Fibroblast of skin of right quadriceps (primary cell): ENCODE measurements at places on chromosomes 13 and 19.

DNA sequence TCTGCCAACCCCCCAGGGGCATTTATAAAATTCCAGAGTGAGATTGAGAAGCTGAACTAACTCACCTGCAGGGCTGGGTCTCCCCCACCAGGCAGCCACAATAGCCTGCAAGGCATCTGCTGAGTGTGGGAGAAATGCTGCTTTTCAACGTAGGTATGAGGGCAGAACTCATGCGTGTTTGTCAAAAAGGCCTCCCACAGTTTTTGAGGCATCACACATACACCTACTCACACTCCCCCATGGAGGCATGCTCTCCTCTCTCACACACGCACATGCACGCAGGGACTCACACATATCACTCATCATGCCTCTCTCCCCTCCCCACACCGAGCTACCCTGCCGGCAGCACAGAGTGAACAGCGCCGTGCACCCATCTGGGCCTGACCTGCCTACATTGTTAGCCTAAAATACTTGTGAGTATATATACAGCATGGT is 390.5 kb downstream of the FGF9 start:
- DNase-seq, result no peak

- no peak for DNase-seq
Observed at GRCh38 chr13:102152790-102153189, 249.1 kb downstream of the FGF14 start.

DNA sequence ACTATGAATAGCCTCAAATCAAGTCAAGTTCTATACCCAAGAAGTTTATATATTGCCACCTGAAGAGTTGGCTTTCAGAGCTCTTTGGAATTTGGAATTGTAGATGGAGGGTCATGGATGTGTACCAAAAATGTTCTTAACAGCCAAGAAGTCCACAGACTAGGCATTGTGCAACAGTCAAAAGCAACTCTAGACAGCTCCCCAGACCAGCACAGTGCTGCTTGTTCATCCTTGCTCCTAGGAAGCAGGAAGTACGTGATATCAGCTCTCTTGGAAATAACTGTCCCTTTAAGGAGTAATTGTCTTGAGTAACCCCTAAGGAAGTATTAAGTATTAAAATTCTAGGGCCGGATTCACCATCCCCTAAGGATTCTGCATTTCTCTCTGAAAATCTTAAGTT is 30.7 kb upstream of the IL17D start:
- DNase-seq, result no peak

- no peak for DNase-seq
Observed at GRCh38 chr13:91144054-91144453, 203.4 kb upstream of the MIR17HG start.

DNA sequence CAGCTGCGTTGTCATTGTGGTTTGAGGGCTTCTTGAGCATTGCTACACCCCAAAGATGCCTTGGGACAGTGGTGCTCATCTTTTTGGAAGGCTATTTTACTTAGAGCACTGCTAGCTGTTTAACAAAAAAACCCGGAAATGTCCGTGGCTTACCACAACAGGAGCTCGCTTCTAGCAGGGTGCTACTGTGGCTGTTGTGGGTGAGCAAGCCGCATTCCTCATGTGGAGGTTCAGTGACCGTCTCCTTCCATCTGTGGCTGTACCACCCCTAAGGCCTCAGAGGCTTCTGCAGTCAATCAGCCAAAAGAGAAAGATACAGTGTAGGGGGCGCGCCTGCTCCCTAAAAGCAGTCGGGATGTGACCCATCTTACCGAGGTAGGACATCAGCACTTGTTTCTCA is 1004.2 kb downstream of the UQCRFS1 start:
- no peak for DNase-seq

DNA sequence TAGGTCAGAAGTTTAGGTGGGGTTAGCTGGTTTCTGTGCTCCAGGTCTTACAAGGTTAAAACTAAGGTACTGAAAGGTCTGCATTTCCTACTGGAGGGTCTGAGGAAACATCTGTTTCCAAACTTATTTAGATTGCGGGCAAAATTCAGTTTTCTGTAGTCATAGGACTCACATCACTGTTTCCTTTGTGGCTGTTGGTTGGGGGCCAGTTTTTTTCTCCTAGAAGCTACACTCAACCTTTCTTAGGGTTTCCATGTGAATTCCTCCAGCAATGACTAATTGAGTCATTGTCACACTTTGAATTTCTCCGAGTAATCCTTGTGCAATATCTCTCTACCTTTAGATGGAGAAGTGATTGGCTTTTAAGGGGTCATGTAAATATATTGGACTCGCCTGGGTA is 773.4 kb upstream of the SLITRK1 start:
- DNase-seq, result peak; percentile 57

DNA sequence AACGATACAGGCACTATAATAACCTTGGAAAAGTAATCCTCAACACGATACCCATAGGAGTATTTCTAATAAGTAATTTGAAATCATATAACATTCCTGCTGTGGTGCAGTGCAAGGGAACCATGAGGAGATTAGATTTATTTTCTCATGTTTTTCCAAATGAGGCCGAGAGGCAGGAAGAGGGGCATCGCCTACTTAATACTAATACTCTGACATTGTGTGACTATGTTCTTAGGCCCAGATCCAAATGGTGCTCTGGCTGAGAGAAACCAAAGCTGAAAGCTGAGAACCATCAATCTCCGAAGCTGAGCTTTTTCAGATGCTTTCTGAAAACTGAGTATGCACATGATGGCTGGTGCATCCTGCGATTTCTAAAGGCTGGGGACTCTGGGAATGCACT is 248.0 kb upstream of the MAB21L1 start:
- peak; percentile 39 for DNase-seq

DNA sequence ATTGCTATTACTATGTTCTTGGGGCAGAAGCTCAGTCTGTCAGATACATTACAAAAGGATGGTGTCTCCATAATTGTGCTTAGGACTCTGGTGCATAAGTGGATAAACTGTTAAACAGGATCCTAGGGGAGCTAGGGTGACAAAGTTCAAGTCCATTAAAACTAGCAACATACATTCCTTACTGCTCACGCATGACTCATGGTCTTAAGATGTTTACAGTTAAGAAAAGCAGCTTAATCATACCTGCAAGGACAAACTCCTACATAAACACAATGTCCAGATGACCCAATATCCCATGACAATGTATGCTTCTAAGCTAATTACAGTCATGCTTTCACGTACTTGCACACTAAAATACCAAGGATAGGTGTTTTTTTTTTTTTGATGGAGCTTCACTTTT is 3.5 kb upstream of the ZNF701 start:
- peak; percentile 52 for DNase-seq

- DNase-seq, result no peak
Observed at GRCh38 chr13:44305286-44305685, 68.3 kb upstream of the SERP2 start.

DNA sequence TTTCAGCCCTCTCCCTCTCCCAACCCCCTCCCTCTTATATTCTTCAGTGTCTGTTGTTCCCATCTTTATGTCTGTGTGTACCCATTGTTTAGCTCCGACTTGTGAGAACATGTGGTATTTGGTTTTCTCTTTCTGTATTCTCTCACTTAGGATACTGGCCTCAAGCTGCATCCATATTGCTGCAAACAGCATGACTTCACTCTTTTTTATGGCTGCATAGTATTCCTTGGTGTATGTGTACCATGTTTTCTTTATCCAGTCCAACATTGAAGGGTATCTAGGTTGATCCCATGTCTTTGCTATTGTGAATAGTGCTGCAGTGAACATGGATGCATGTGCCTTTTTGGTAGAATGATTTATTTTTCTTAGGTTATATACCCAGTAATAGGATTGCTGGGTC is 17.8 kb downstream of the NHLRC3 start:
- DNase-seq, result no peak

DNA sequence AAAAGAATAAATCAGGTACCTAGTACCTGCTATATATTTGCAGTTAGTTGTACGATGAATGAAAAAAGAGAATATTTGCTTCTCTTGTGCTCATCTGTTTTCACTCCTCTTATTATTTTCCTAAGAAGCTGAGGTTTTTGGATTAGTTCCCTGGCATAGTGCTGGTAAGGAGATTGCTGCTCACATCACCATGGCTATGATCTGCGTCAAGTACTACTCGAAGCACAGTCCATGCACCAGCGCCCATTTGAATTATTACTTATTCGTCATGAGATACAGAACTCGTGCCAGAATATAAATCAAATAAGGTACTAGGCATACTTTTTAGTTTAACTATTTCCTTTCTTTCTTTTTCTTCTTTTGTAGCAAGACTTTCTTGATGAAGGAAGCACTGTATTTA is 7.1 kb downstream of the SERTM1 start:
- DNase-seq, result no peak

GRCh38 chr13:44768239-44768638 is 192.1 kb upstream of the TSC22D1 start:
- DNase-seq, result no peak

- no peak for DNase-seq
Observed at GRCh38 chr19:55711719-55712118, 26.5 kb downstream of the NLRP9 start.

- DNase-seq, result no peak
Observed at GRCh38 chr13:43080199-43080598, 56.8 kb downstream of the DNAJC15 start.

- peak; percentile 48 for DNase-seq
Observed at GRCh38 chr13:43835701-43836100, 43.8 kb downstream of the CCDC122 start.

GRCh38 chr13:38636073-38636472 is 50.8 kb upstream of the FREM2 start:
- no peak for DNase-seq
